Astrocyte of the spinal cord (primary cell): ENCODE measurements at places on chromosomes 2 and 18.
A peak's percentile ranks its signal among the peaks of the same experiment; 100 is the strongest.

GRCh38 chr2:63840081-63840784, 1.5 kb upstream of the UGP2 start:
- peak; percentile 25 for DNase-seq

GRCh38 chr2:201130524-201131186, 14.7 kb downstream of the CFLAR start:
- peak; percentile 80 for DNase-seq

DNA sequence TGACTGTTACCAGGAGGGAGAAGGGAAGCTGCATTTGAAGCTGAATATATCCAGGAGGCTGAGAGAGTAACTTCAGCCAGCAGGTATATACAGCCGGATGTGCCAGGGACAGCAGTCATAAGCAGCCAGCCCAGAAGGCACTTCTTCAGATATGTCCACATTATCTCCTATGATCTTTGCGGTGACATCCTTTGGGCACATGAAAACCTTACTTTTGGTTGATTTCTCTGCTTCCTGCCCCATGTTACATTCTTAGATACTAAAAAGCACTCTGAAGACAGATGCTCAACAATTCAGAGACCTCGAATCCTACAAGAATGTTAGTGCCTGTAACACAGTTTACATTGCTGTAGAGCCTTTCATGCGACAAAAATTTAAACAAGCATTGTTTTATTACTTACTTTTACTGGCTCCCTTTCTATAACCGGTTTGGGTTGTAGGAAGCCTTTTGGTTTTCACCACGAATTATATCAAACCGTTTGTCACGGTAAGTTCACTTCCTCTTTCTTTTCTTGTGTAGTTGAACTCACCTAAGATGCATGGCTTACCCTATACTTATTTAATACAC, 50.3 kb upstream of the TLK1 start:
- no peak for DNase-seq

DNA sequence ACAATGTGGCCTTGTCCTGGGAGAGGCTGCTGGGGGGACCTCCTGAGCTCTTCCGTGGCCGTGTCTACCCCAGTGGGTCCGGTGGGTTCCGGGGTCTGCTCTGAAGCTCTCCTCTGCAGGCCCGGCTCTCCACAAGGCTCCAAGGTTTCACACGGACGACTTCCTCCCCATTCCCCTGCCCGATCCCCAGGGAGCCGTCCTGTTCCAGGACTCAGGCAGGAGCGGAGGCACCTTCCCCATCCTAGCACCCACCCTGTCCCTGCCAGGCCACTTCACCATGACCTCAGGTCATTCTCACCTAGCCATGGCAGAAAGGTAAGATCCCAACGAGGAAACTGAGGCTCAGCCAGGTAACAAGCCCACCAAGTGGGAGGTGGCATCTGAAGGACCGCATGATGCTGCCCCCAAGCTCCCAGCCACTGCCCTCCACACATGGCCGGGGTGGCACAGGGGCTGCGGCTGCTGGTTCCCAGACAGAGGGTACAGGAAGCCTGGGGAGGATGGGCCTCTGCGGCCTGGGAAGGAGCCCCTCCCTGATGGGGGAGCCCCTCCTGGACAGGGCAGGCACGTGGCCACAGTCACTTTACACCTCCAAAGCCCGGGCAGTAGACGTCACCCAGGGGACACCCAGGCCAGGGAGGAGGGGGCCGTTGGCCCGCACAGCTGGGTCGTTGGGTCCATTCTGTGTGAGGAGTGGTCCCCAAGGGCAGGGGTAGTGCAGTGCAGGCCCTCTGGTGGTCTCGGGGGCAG, 274.0 kb downstream of the NDUFA10 start:
- no peak for DNase-seq

GRCh38 chr18:28003451-28003850, 173.5 kb downstream of the CDH2 start:
- peak; percentile 71 for DNase-seq

DNA sequence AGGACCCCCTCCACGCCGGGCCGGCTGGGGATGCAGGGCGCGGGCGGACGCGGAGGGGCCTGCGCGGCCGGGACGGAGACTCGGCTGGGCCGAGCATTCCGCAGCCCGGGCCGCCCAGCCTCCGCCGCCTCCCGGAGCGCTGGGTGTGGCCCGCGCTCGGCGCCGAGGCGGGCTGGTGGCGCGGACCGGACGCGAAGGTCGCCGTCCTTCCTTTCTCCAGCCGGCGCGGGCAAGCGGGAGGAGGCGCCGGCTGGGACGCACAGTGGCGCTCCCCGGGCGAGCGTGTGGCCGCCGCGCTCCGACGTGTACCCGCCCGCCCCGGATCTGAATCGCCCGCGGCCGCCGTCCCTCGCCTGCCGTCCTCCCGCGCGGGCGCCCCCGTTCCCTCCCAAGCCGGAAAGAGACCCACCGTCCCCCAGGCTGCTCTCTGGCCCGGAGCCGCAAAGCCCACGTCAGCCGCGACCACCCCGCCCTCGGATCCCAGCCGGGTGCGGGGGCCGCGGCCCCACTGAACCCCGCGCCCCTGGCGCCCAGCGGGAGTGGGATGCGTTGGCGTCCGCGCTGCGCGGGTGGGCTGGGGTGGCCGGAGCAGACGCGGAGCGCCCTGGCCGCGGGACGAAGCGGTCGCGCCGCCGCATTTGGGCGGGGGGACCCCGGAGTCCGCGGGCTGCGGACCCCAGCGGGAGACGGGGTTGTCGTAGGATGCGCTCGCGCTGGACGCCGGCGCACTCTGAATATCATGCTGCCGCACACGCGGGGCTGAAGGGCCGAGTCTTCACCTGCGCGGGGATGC, 634 bp downstream of the SPATS2L start:
- peak; percentile 25 for DNase-seq

DNA sequence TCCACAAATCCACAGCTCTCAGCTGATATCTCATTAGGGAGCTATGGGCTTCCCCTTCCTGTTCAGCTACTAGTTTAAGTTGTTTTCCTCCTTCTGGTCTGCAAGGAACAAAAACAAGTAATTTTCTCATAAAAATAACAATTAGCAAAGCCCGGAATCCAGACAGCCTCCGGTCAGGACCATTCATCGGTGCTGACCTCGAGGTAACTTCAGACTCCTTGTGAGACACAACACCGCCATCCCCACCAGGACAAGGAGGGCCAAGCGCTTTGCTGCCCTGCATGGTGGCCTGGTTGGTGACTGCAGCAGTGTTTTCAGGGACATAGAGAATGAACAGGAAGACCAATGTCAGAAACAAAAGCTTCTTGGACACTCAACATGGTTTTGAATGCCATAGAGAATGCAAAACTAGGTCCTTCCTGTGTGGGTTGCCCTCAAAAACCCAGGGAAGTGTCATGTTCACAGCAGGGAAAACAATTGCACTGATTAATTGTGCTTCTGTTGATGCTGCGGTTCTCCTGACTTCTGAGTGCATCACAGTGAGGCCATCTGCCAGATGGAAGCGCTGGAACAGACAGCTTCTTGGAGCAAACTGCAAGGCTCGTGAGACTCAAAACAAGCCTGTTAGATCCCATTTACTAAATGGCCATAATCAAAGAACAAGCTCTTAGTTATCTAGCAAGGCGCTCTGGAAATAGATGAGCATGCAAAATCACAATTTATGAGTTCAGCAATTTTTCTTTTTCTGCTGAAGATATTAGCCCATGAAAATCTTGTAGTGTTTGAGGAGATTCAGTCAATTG, 77.1 kb downstream of the HS1BP3 start:
- DNase-seq = peak; percentile 89

DNA sequence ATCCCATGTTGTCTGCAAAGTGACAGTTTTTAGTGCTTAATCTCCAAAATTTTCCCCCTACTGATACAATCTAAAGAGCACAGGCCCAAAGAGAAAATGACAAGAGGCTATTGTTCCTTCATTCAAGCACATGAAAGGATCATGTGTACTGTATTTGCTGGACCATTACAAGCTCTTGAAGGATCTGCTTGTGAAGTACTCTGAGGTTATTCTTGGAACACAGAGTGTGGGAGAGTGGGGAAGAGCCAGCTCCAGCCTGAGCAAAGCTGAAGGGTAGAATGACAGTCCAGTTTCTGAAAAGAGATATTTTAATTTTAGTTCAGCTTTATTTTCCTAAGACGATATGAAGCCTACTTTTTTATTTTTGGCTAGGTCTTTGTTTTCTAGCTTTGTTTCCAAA, 112.2 kb downstream of the GALNT3 start:
- DNase-seq = no peak

- DNase-seq = no peak
Observed at GRCh38 chr2:108921096-108922030, 67.7 kb downstream of the EDAR start.

GRCh38 chr18:76621782-76622495, 126.9 kb upstream of the ZNF516 start:
- DNase-seq = peak; percentile 31

GRCh38 chr18:22132258-22132657, 37.1 kb upstream of the GATA6 start:
- DNase-seq = no peak

GRCh38 chr2:85929096-85930050, 40.6 kb upstream of the ST3GAL5 start:
- DNase-seq = no peak

GRCh38 chr2:110755491-110756078, 23.2 kb downstream of the ACOXL start:
- DNase-seq = peak; percentile 16

GRCh38 chr18:75111760-75112159, 97.2 kb downstream of the PTGR3 start:
- DNase-seq = no peak

GRCh38 chr18:79794846-79795245, 2.9 kb upstream of the KCNG2 start:
- DNase-seq = no peak

DNA sequence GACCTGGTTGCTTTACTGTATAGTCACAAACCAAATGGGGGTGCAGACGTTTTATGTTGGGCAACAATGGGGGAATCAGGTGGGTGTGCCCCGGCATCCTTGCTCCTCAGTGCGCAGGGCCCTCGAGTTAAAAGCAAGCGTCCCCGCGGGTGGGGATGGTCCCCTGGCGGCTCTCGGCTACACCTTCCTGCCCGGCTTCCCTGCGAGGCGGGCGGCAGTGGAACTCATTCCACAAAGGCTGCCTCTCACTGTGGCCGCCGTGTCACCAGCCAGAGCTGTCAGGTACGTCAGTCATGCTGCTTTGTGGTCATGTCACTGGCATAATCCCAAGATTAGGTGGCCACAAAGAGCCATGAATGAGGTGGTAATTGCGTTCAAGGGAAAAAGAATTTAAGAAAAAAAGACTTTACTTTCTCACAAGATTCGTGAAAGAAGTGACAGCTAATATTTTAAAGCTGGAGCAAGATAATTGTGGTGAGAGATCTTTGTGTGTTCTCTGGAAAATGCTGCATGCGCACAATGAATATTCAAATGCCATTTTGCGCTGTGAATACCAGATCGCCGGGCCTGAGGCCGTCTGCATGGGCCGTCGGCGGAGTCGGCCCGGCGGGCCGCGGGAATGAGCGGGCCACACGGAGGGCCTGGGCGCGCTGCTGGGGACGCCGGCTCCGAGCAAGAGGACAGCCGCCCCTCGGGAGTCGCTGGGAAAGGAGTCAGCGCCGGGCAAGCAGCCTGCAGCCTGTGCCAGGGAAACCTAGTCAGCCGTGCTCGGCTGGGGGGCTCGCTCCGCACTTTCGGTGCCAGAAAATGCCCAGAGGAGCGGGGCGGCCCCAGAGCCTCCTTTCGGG, 82.3 kb upstream of the LDLRAD4 start:
- peak; percentile 21 for DNase-seq

GRCh38 chr2:224479826-224480225, 77.9 kb upstream of the FAM124B start:
- DNase-seq = no peak

GRCh38 chr18:73684647-73685046, 463.0 kb downstream of the FBXO15 start:
- peak; percentile 55 for DNase-seq

DNA sequence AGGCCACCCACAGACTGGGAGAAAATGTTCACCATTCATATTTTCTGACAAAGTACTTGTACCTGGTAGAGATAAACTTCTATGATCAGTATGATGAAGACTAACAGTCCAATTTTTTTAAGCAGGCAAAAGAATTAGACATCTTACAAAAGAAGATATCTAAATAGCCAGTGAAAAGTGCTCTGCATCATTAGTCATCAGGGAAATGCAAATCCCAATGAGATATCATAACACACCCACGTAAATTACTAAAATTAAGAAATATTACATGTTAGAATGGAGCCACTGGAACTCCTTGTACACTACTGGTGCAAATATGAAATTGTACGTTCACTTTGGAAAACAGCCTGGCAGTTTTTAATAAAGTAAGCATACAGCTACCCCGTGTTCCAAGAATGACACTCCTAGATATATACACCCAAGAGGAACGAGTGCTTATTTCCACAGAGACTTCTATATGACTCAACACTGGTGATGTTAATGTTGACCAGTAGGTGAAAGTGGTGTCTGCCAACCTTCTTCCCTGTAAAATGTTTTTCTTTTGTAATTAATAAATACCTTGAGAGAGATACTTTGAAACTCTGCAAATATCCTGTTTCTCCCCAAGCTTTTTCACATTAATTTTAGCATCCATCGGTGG, 80.3 kb downstream of the NPAS2 start:
- DNase-seq = no peak

- DNase-seq = no peak
Observed at GRCh38 chr18:51151568-51152511, 45.6 kb downstream of the MEX3C start.
